ENCODE measurements at places on chromosomes 6 and 20.

GRCh38 chr6:160960839-160961238 lies 30.7 kb upstream of the MAP3K4 start:
- DNase-seq: no peak

GRCh38 chr20:38197217-38197616 lies 32.1 kb upstream of the TGM2 start:
- no peak for DNase-seq

DNA sequence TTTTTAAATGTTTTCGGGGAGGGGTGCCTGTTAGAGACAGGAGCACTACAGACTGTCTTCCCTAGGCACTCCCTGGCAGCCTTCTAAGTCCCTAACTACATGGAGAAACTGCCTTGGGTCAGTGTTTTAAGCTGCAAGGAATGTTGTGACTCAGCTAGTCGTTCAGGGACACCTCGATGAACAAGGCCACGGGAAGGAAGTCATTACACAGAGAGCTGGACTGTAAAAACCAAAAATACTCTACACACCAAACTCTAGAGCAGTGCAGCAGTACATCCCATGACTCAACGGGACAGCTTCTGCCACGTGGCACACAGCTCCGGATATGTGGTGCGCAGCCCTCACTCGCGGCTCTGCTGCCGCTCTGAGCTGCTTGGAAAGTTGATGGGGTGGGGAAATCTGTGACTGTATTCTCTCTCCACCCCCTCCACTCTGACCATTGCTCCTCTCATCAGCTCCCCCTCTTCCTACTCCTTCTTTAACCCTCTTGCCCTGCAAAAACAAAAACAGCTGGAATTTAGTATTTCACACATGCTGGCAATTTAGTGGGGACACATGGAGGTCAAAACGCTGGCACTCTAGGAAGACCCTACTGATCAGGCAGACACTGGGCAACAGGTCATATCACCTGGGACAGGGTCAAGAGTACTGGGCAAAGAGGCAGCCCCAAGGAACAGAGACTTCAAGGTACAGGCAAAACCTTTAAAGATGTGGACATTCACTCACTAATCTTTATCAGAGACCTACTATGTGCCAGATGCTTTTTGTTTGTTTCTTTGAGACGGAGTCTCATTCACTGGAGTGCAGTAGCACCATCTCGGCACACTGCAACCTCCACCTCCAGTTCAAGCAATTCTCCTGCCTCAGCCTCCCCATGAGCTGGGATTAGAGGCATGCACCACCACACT lies 10.9 kb upstream of the LPIN3 start:
- DNase-seq: peak; percentile 41

DNA sequence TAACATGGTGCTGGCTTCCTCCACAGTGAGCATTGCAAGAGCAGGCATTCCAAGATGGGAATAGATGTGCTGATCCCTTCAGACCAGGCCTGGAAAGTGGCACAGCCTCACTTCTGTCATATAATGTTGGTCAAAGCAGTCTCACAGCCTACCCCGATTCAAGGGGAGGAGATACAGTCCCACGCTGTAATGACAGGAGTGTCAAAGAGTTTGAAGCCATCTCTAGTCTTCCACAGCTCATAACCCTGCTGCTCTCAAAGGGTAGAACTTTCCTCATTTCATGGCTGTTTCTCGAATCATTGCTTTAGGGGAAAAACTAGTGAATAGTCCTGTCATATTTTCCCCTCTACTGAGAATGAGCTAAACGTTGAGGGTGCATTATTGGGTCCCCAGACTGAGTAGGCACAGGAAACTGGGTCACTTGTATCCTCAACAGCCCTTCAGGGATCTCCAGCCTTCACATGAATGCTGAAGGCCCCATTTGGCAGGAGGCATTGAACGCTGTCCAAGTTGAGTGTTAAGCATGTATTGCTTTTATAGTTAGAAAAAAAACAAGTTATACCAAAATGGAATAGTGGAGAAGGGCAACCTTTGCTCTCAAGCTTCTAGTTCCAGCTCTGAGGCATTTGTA lies 27.3 kb downstream of the DTD1 start:
- no peak for DNase-seq

DNA sequence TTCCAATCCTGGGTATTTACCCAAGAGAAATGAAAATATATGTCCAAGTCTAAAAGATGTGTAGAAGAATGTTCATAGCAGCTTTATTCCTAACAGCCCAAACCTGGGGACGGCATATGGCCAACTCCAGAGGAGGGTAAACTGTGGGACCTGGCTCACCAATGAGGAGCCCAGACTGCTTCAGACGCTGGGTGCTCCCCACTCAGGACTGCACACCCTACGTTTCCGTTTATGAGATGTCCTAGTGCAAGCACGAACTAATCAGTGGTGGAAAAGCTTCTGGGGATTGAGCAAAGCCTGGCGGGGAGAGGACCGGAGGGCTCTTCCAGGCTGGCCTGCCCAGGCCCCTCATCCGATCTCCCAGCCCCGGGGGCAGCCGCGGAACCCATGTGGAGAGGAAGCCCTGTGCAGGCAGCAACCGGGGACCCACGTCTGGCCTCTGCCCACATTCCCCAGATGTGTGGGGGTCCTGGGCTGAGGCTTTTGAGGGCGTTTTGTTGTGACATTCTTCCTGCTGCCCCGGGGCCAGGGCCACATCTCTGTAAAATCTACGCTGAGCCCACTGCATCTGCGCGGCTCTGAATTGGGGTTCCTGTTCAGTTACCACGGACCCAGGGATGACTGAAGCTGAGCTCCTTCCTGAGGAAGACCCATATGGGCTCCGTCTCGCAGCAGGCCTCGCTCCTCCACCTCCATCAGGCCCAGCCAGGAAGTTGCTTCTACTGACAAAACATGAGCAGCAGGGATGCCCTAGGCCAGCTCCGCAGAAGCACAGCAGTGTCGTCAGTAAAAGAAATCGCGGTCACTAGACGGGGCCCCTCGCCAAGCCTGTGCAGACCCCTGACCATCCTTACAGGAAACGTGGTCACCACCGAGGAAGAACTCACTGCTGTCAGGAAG lies 188.0 kb downstream of the DLL1 start:
- DNase-seq: no peak

DNA sequence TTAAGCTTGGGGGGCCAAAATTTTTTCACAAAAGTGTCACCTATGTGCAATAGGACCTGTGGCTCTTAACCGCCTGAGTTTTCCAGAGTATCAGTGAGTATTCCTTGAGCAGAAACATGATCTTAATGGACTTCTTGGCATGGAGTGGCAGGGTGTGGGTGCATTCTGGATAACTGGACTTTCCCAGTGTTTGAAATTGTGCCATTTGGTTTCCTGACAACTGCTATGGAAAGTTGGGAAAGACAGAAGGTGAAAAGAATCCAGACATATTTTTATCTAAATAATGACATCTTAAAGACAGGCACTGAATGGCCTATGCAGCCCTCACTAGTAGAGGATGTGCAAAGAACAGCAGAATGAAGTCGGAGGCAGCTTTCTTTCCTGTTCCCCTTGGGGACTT lies 34.3 kb upstream of the ADTRP start:
- DNase-seq: no peak

GRCh38 chr6:122947355-122947754 lies 48.7 kb upstream of the CLVS2 start:
- no peak for DNase-seq

DNA sequence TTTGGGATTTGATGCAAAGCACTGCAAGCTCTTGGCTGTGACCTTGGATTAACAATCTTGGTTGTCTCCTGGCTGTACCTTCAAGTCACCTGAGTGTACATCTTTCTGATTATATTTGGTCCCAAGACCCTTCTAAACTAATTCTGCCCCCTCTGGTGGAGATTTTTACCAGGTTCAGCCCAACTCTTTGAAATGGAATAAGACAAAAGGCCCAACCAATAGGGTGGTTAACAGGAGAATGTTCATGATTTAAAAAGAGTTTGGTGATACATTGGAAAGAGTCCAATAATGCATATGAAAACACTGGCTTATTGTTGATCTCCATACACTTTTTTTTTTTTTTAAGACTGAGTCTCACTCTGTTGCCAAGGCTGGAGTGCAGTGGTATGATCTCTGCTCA lies 77.5 kb upstream of the CD83 start:
- no peak for DNase-seq

GRCh38 chr6:139680819-139681218 lies 306.4 kb upstream of the CITED2 start:
- no peak for DNase-seq

- DNase-seq: no peak
Measured at GRCh38 chr6:90068264-90068663, 174.0 kb downstream of the GJA10 start.

DNA sequence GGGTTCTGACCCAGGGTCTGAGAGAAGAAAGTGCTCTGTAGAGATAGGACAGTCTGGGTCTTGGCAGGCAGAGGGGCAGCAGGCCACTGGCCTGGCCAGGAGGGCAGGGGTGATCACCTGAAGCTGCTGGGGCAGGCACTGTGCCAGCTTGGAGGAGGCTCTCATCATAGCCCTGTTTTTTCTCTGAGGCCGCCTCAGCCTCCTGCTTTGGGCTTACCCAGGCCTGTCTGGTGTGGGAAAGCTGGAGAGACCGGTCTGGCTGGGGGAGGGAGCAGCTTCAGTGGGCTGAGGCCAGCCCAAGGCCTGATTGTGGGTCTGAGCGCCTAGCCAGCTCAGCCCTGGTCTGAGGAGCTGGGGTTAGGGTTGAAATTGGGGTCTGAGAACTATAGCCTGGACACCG lies 3.9 kb downstream of the LPIN3 start:
- DNase-seq: no peak

DNA sequence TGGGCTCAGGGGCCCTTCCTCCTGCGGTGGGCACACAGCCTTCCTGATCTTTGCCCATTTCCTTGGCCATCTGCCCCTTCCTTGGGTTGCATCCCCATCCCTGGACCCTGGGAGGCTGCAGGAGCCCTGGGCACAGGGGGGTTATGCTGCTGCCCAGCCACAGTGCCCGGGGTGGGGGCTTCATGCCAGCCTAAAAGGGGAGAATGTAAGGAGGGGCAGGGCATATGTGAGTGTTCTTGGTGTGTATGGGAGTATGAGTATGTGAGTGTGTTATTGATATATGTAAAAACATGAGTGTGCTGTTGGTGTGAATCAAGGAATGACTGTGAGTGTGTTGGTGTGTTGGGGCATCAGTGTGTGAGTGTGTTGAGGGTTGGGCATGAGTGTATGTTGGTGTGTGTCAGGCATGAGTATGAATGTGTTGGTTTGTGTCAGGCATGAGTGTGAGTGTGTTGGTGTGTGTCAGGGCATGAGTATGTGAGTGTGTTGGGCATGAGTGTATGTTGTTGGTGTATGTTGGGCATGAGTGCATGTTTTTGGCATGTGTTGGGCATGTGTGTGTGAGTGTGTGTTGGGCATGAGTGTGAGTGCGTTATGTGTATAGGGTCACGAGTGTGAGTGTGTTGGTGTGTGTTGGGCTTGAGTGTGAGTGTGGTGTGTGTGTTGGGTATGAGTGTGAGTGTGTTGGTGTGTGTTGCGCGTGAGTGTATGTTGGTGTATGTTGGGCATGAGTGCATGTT lies 14.7 kb upstream of the CST8 start:
- DNase-seq: no peak

DNA sequence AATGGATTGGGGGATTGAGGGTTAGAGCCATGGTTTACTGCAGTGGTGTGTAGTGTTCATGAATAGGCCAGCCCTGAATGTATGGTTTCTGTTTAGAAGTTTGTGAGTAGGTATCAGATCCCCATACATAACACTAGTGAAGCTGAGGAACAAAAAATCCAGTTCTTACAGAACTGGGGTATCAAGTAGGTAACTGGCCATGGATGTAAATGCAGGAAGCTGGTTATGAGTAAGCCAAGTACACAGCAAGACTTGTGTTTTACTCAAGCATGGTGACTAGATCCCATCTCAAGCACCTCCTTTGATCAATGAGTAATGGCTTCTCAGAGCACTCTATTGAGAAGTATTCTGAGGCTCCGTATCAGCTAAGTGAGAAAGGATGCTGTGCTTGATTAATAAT lies 613.7 kb upstream of the FLRT3 start:
- DNase-seq: no peak
